ENCODE measurements at places on chromosomes 7 and 10.
A peak's percentile ranks its signal among the peaks of the same experiment; 100 is the strongest.

DNA sequence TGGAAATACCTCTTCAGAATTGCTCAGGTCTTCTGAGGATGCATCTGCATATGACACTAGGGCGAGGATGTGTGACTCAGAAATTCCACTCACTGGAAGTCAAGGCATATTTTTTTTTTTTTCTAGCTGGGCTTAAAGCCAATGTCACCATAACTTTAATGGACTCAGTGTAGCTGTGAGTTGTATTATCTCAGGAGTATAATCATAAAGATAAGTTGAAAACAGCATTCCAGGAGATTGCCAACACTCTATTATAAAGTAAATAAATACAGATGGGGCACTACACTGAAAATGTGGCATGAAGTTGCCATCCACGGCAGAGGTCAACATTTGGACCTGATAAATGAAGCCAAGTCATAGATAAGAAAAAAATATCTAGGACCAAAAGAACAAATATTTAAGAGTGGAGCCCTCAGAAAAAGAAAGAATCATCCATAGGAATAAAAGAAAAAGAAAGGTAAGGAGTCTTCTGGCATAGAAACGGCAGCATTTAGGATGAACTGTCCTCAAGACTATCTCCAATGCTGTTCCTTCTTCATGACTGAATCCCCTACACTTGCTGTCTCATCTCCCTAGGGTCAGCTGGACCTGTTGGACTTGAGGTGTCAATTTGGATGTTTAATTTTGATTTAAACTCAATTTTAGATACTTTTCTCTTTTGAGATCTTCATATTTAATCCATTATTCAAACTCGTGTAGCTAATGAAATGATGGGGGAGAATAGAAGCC is 72.9 kb upstream of the CAV2 start:
- DNase-seq = peak; percentile 79

GRCh38 chr10:88582806-88583583 is at the start of gene RNLS:
Gene RNLS (minus strand): TSS chr10:88583318.
- DNase-seq = peak; percentile 78

- no peak for DNase-seq
Observed at GRCh38 chr10:60162631-60163030, 227.0 kb downstream of the ANK3 start.

GRCh38 chr7:157278791-157279724 is 57.7 kb upstream of the DNAJB6 start:
- no peak for DNase-seq

- peak; percentile 58 for DNase-seq
Observed at GRCh38 chr10:103783681-103784080, 71.7 kb downstream of the SH3PXD2A start.

- DNase-seq = no peak
Observed at GRCh38 chr7:55523366-55523765, 48.9 kb downstream of the VOPP1 start.

DNA sequence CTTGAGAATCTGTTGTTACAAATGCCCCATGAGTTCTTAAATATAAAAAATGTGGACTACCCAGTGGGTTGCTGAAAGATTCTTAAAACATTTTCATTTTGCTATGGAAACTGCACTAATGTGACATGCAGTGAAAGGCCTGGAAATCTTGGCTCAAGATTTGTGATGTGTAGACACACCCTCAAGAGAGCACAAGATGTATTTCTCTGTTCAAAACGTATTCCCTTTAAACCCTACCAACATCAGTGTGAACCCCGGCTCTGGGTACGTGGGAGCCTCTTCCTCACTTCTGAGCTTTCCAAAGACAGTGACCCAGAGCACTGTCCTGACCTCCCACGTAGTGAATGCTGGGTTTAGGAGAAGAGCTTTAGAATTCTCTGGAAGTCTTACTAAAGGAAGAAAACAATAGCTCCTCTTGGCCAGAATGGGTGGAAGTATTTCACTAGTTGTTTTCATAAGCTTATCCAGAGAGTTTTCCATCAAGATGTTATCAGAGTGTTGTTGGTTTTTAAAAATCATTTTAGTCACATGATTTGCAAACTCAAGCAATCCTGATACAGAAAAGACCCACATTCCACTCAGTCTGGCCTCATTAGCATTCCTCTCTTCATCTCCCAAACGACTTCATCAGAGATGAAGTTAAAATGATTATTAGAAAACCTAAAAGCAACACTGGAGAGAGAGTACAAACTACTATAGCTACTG is 81.5 kb upstream of the AFAP1L2 start:
- DNase-seq = no peak

DNA sequence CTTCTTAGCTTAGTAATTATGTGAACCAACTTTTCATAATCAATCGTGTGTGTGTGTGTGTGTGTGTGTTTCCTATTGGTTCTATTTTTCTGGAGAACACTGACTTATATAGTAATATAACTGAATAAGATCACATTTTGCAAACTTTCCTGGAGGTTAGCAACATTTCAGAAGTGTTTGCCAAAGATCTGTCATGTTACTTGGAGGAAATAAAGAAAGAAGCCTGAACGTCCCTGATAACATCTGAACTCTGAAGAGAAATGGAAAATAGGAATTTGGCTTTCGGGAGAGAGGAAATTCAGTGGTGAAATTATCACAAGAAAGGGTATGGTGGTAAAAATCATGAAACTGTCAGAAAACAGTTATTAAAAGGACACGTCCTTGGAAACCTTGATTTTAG is 984.4 kb upstream of the AUTS2 start:
- no peak for DNase-seq

DNA sequence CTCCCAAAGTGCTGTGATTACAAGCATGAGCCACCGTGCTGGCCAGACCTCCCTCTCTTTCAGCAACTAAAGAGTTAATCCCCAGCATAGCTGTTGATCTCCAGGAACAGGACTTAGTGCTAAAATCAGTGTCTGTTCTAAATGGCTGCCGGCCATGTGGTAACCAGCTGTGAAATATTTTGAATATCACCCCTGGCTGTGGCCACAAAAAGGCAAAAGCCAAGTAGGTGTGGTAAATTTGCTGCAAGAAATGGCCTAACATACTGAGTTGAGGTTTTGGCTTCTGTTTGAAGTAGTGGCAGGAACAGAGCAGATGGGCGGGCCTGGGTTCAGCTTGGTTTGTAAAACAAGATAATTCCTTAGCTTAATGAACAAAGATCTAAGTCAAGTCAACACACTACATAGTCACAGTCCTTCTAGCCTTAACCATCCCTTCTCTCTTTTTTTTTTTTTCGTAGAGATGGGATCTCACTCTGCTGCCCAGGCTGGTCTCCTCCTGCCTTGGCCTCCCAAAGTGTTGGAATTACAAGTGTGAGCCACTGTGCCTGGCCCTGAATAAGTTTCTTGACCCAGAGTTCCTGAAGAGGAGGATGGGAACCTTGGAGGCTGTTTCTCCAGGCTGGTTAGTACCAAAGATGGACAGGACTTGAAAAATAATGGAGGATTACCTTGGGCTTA is 22.7 kb upstream of the AGFG2 start:
- DNase-seq = peak; percentile 21

DNA sequence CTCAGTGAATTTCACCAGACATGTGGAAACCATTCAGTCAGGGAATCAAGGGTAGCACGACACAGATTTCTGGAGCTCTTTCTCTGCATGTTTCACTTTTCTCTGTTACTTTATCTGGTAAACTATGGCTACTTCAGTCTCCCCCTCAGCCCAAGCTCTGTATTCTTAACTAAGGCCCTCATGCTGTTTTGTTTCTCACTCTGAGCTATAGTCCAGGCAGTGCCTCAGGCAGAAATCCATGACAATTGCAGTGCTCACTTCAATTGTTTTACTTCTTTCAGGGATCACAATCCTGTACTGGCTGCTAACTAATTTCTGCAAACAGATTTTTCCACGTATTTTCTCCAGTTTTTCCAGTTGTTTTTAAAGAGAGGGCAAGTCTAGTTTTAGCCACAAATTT is 1599.9 kb upstream of the LRRTM3 start:
- no peak for DNase-seq

- DNase-seq = peak; percentile 11
Observed at GRCh38 chr10:68074031-68074774, 880 bp downstream of the HERC4 start.

- DNase-seq = no peak
Observed at GRCh38 chr10:92574548-92575261, 812 bp upstream of the IDE start.

DNA sequence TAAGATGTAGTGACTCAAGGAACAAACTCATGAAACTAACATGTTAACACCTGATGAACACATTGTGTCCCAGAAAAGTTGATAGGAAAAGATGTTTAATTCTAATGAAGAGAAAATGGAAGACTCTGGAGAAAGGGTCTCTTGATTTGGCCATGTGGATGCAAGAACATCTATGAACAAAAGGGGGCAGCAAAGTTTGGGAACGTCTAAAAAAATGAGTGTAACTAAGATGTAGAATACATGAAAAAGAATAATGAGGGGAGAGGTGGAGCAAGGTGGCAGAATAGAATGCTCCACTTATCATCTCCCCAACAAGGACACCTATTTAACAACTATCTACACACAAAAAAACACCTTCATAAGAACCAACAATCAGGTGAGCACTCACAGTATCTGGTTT is 805.1 kb downstream of the TNS3 start:
- DNase-seq = no peak

- peak; percentile 77 for DNase-seq
Observed at GRCh38 chr7:101911800-101912715, 94.6 kb downstream of the CUX1 start.

GRCh38 chr7:93910076-93910994 is 4.0 kb downstream of the GNGT1 start:
- DNase-seq = no peak

GRCh38 chr10:97080051-97080776 is 105.5 kb downstream of the SLIT1 start:
- no peak for DNase-seq

DNA sequence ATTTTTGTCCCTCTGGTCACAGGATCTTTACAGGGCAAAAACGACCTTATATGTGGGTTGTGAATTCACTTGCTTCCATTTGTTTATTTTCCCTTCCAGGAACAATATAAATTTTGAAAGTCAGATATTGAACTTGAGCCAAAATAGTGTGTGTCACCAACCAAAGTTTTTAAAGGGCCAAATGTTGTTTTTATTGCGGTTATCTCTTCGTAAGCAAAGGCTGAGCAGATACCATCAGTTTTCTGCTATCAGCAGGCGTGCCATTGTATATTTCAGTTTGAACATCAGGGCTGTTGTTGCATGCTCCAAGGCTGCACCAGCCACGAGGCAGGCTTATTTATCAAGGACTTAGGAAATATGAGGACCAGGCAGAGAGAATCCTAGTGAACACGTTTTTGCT is 160.3 kb downstream of the PAXIP1 start:
- DNase-seq = no peak

- no peak for DNase-seq
Observed at GRCh38 chr7:1093916-1094508, 6.1 kb downstream of the GPER1 start.

- DNase-seq = no peak
Observed at GRCh38 chr7:1050956-1051690, 6.8 kb downstream of the GPR146 start.

GRCh38 chr7:138170959-138171703 is 94.9 kb downstream of the AKR1D1 start:
- DNase-seq = no peak

DNA sequence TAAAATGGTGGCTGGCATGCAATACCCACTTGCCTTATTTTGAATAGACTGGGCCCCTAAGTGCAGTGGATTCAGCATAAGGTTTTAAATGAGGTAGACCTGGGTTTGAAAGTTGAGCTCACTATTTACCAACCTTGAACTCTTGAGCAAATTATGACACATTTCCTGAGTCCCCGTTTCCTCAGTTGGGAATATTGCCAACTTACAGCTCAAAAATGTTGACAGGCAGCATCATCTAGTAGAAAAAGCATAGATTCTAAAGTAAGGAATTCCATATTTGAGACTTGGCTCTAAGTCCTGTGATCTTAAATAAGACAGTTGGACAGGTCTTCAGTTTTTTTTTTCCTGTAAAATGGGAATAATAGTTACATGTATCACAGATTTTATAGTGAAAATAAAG is 305.5 kb downstream of the ACTR3B start:
- no peak for DNase-seq

- DNase-seq = no peak
Observed at GRCh38 chr7:134777908-134778580, 1.4 kb upstream of the CALD1 start.

DNA sequence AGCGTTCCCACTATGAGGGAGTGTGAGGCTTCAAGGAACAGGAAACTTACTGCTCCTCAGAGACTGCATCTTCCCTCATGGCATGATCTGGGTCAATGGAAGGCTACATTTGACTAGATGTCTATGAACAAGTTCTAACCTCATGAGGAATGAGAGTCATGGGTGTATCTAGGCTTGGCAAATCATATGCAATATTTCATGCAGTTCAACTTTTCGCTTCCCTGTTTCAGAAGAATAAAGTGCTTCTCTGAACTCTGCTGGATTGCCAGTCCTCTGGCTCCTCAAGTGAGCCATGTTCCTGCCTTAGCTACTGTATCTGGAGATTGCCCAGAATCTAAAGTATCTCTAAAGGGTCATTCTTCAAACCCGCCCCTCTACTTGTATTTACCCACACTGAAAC is 54.3 kb upstream of the SEMA3A start:
- no peak for DNase-seq

DNA sequence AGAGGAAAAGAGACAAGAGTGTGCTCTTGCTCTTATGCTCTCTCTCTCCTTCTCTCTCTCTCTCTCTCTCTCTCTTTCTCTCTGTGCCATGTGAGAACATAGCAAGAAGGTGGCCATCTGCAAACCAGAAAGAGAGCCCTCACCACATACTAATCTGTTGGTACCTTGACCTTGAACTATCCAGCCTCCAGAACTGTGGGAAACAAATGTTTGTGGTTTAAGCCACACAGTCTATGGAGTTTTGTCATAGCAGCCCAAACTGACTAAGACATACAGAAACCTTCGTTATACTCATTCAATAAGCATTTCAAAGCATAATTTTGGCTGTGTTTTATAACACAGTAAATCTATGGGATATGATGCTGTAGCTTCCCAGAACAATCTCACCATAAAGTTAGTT is 56.4 kb upstream of the PLPP4 start:
- DNase-seq = no peak

GRCh38 chr7:18518555-18518954 is 23.0 kb downstream of the HDAC9 start:
- DNase-seq = no peak

GRCh38 chr7:76044375-76044865 is 3.4 kb downstream of the STYXL1 start:
- DNase-seq = no peak

GRCh38 chr7:3552499-3552898 is 251.4 kb downstream of the SDK1 start:
- DNase-seq = no peak

DNA sequence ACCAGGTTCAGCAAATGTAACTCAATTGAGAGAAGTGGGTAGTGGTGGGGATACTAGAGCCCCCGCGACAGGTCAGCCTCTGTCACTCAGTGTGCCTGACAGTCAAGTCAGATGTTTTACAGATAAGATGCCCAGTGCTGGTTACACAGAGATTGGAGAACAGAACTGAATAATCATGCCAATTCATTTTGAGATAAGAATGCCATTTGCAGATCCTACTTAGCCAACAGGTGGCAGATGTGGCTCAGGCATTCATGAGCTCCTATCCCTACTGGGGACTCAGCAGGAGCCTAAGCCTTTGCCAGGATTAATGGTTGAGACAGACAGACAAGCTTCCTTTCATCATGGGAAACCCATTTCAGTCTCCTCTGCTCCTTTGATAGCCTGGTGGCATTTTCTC is 137.8 kb downstream of the MAPK8 start:
- DNase-seq = peak; percentile 23

- DNase-seq = no peak
Observed at GRCh38 chr7:94621120-94621519, 34.8 kb downstream of the SGCE start.

- DNase-seq = no peak
Observed at GRCh38 chr7:24949884-24950283, 30.1 kb downstream of the OSBPL3 start.

Measured in hepatocyte (in vitro differentiated cells).